Stimulated activated CD8-positive, alpha-beta memory T cell treated with anti-CD3 and anti-CD28 coated beads, Interleukin-7, amount 100 ng/mL, for 4 hours (primary cell): ENCODE measurements at places on chromosomes 13 and 19.
A peak's percentile ranks its signal among the peaks of the same experiment; 100 is the strongest.

GRCh38 chr13:30900952-30901749 is 4.9 kb upstream of the MEDAG start:
- no peak for DNase-seq

- no peak for DNase-seq
Measured at GRCh38 chr13:28744091-28744536, 25.3 kb upstream of the SLC46A3 start.

DNA sequence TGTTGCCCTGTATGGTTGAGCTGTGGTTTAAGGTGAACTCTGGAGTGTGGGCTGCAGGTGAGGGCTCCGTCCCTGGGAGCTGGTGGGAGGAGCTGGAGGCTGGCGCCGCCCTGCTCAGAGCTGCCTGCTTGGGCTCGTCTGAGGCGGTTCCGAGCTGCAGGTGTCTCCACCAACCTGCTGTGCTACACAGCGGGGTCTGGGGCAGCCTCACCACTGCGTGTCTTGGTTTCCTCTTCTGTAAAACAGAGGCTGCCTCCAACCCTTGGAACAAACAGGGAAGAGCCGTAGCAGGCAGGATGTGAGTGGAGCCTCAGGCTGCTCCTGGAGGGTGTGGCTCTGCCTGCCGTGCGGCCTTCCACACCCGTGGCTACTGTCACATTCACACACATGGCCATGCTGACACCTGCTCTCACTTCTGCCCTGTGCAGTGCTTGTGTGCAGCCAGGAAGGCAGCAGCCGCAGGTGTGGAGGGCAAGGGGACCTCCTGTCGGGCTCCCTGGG is 21.4 kb downstream of the NAXD start:
- DNase-seq = no peak

- peak; percentile 80 for DNase-seq
Measured at GRCh38 chr19:38506723-38507550, 73.4 kb downstream of the RYR1 start.

DNA sequence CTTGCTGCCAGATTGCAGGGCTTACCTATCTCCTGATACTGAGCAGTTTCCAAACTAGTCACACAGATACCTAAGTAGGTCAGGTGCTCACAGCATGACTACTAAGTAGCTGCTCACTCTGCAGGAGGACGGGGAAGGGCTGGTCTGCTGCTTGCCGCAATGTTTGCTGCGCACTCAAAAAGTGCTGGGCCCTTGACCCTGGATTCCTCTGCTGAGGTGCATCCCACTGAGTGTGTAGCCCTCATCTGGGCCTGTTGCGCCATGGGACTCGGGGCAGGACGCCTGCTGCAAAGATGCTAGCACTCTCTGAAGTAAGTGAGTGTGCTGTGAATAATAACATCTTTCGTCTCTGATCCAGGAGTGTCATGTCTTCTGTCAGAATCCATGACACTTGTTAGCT is 59.2 kb upstream of the MEDAG start:
- no peak for DNase-seq

DNA sequence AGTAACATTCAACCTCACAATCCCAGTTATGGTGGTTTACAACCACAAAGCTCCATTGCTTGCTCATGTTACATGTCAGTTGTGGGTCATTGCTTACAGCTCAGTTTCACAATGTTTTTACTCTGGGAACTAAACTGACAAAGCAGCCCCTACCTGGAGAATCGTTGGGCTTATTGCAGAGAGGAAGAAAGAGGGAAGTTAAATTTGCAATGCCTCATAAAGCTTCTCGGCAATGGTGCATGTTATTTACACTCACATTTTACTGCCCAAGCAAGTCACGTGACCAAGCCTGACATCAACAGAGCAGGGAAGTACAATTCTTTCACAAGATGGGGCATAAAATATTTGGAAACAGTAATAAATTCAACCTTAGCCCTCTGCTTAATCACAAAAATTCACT is 441.6 kb downstream of the TDRD3 start:
- DNase-seq = no peak

GRCh38 chr19:35793381-35794165 is 18.2 kb downstream of the ARHGAP33 start:
- DNase-seq = no peak

DNA sequence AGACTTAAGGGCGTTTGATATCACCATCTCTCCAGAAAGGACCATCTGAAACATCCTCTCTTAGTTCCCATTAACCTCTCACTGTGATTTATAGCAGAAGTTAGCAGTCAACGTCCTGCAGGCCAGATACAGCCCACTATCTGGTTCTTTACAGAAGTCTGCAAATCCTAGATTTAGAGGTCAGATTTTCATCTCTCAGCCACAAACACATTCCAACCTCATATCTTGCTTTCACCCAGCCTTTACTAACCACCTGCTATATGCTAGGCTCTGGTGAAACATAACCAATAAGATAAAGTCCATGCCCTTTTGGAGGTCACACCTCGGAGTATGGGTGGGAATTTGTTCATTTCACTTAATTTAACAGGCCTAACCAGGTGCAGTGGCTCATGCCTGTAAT is 76.8 kb upstream of the CACNA1A start:
- DNase-seq = no peak

DNA sequence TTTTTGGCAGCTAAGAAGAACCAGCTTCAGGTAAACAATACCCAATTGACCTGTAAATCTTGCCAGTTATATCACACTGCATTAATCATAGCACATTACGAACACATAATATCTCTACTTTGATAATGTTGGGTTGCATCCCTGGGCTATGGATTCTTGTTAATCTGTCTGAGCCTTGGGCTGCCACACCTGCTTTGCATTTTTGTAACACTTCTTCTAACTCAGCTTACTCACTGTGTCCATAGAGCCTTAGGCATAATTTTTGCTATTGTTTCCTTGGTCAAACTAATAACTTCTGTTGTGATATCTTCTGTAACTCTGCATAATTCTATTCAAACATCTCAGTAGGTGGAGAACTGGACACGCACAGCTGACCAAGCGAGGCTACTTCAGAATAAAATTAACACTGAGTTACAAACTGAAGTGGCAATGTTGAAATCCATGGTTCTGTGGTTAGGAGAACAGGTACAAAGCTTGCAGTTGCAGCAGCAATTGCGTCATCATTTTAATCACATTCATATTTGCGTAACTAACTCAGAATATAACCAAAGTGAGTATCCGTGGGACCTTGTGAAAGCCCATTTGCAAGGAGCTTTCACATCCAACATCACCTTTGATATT is 6.4 kb downstream of the ZNF350 start:
- DNase-seq = no peak

- no peak for DNase-seq
Measured at GRCh38 chr19:5628919-5629481, 6.1 kb downstream of the SAFB start.

DNA sequence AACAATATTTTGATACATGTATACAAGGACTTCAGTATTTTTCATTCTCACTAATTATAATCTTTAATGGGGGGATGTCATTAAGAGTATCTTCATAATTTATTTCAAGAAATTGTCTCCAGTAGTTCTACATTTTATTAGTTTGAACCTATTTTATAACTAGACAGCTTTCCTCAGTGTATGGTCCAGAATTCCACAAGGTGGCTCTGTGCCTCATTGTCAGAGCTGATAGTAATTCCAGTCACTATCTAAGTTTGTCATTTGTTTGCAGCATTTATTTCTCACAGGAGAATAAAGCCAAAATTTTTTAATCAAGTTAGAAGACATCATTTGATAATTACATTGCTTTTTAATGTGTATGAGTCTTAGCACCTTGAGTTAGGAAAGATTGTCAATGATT is 1633.0 kb upstream of the PCDH20 start:
- DNase-seq = no peak

DNA sequence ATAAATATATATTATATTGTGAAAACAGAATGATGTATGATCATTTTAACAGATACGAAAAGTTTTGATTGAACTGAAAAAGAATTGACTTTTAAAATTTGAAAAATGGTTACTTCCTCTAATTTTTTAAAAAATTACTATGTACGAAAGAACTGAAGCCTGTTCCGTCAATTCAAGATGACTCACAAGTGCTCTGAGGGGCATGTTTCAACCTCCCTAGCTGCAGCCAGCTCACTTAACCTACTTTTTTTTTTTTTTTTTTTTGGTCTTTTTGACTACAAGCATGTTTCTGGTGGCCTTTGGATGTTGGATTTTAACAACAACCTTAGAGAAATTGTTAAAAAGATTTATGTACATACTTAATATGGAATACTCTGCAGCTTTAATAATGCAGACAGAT is 1139.3 kb downstream of the DIAPH3 start:
- DNase-seq = no peak

DNA sequence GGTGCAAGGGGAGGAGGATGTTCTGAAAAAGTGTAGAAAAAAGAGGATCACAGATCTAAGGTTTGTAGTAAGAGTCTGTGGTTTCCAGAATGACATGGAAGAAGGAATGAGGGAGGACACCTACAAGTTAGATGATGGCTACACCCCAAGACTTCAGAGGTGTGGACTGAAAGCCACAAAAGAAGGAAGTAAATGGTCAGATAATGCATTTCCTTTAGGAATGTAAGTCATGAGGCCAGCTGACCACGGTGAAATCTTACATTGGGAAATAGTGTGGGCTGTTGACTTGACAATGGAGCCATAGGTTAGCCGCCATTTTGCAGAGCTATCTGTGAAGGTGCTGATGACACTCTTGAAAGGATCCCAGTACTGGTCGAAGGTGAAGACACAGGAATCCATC is 25.3 kb upstream of the FBXO27 start:
- no peak for DNase-seq

DNA sequence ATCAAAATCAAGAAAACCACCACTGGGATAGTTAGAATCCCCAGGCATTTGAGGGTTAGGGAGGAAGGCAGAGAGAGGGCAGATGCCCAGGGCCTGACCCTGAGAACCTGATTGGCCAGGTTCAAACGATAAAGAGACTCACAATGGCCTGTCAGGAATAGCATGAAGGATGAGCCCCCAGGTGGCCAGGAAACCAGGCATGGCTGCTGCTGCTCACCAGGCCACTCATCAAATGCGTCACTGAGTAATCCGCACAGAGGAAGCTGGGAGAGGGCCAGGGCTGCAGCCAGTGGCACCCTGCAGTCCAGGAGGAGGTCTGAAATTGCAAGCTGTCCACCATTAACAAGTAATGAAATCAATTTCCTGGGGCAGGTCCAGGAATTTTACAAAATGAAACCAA is 111.3 kb downstream of the KATNAL1 start:
- DNase-seq = no peak

GRCh38 chr19:58543826-58544590 is at the start of gene TRIM28:
TRIM28 (plus strand) TSS chr19:58544064; CDS start chr19:58544758, 694 bp downstream.
- DNase-seq = peak; percentile 100

DNA sequence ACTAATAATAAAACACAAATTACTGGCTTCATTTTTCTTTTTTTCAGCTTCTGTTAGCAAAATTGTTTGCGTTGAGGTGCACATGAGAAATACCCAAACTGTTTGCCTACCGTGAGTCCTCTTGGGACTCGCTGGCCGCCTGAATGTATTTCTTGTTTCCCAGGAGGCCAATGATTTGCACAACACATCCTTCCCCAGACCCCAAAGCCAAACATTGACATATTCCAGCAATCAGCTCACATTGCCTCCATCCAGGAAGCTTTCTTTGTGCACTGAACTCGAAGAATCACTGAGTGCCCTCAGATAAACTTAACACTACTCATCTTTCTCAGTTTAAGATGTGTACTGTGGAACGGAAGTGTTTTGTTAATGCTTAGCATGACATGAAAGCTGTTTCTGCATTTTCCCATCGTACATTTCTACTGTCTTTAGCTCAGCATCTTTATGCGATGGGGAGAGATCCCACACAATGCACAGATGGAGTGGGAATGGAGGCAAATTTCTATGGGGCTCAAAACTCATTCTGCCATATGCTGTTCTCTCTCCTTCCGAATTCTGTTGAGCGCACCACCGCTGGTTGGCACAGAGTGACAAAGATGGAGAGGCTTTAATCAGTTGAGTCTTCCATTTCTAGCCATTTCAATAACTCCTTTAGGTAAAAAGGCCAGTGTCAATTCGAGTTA is 399.5 kb downstream of the RFC3 start:
- no peak for DNase-seq

DNA sequence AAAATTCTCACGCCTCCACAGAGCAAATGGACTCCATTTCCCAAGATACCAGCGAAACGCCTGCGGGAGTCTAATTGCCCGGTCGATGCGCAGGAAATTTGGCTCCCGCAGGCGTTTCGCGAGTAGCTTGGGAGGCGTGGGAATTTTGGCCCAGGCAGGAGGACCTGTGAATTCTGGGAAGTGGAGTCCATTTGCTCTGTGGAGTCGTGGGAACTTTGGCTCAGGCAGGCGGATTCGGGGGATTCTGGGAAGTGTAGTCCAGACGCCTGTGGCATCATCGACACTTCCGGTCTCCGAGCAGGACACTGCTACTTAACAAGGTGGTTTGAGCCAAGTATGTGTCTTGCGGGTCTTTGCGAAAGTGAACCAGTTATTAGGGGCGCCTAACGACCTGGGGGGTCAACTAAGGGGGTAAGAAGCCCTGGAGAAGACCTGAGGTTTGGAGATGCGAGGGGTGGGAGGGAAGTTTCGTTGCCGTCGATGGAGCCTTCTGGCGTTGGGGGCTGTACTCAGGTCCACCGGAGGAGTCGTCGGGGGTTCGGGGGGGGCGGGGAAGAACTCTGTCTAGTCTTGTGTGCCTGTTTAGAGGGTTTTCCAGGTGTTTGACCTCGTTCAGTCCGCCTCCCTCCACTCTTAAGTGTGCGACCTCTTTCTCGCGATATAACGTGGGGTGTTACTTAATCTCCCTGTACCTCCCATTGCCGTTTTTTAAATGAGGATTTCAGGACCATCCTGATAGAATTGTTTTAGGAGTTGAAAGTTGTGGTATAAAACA is at the start of gene ZNF155:
TSS of gene ZNF155 (plus strand) at position 277 of the 775 bp plus-strand sequence. CDS start 4,356 bp downstream, outside the sequence.
- DNase-seq = peak; percentile 62

- no peak for DNase-seq
Measured at GRCh38 chr13:48446464-48446863, 33.6 kb upstream of the LPAR6 start.
